ENCODE measurements at places on chromosomes 12 and 14.

- DNase-seq, result no peak
- no peak overlapping the region for H3K27ac ChIP-seq
- no peak overlapping the region for H3K4me3 ChIP-seq
- no peaks in the 10 kb centered on the region for H3K27me3 ChIP-seq
Measured at GRCh38 chr14:96105089-96105925, 66.1 kb downstream of the C14orf132 start.

- H3K27me3 ChIP-seq, result no peaks in the 10 kb centered on the region
- H3K4me1 ChIP-seq, result no peaks in the 10 kb centered on the region
- no peaks in the 10 kb centered on the region for H3K36me3 ChIP-seq
- H3K4me3 ChIP-seq, result no peak overlapping the region
- no peak for DNase-seq
Measured at GRCh38 chr12:105076098-105076497, 8.2 kb downstream of the ALDH1L2 start.

- H3K4me1 ChIP-seq, result peaks cover 14% of the 10 kb centered on the region
- no peaks in the 10 kb centered on the region for H3K36me3 ChIP-seq
- no peaks in the 10 kb centered on the region for H3K27me3 ChIP-seq
- DNase-seq, result no peak
Measured at GRCh38 chr12:53094394-53094787, 3.1 kb upstream of the IGFBP6 start.

GRCh38 chr12:101794574-101794973, 36.2 kb downstream of the GNPTAB start:
- no peaks in the 10 kb centered on the region for H3K4me1 ChIP-seq
- H3K27ac ChIP-seq, result no peak overlapping the region
- H3K27me3 ChIP-seq, result no peaks in the 10 kb centered on the region
- no peak for DNase-seq
- no peaks in the 10 kb centered on the region for H3K36me3 ChIP-seq

DNA sequence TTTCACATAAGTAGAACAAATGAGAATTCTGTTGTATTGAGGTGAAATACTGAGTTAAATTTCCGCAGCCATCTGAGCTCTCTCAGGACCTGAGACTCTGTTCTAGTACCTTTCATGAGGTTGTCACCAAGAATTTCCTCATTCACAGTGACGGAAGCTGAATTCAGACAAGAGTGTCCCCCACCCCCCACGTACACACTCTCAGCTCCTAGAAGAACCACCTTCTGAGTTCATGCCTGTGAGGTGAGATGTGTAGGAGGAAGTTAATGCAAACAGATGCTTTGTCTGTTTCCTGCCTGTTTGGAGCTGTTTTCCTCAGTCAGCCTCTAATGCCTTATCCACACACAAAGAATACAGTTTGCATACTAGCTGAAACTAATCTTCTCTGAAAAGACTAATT, 18.2 kb downstream of the BICDL1 start:
- no peaks in the 10 kb centered on the region for H3K36me3 ChIP-seq
- no peak overlapping the region for H3K27ac ChIP-seq
- no peak overlapping the region for H3K4me3 ChIP-seq
- no peaks in the 10 kb centered on the region for H3K27me3 ChIP-seq
- no peaks in the 10 kb centered on the region for H3K4me1 ChIP-seq
- DNase-seq, result no peak

GRCh38 chr12:114131824-114132223, 165.7 kb upstream of the RBM19 start:
- no peaks in the 10 kb centered on the region for H3K27me3 ChIP-seq
- no peak overlapping the region for H3K27ac ChIP-seq
- H3K4me3 ChIP-seq, result no peak overlapping the region
- no peak for DNase-seq
- no peaks in the 10 kb centered on the region for H3K36me3 ChIP-seq
- no peaks in the 10 kb centered on the region for H3K4me1 ChIP-seq

DNA sequence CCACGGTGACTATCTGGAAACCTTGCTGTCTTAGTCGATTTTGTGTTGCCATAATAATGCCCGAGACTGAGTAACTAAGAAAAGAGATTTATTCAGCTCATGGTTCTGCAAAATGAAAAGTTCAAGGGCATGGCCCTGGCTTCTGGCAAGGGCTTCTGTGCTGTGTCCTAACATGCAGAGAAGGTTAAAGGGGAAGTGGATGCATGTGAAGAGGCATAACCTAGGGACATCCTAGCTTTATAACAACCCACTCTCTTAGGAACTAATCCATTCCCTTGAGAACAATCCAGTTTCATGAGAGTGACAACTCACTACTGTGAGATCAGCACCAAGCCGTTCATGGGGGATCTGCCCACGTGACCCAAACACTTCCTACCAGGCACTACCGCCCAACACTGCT, 11.5 kb downstream of the FLVCR2 start:
- no peak for DNase-seq
- no peak overlapping the region for H3K27ac ChIP-seq
- no peaks in the 10 kb centered on the region for H3K4me1 ChIP-seq
- no peaks in the 10 kb centered on the region for H3K27me3 ChIP-seq
- H3K36me3 ChIP-seq, result no peaks in the 10 kb centered on the region
- no peak overlapping the region for H3K4me3 ChIP-seq

- H3K27ac ChIP-seq, result no peak overlapping the region
- no peaks in the 10 kb centered on the region for H3K27me3 ChIP-seq
- no peaks in the 10 kb centered on the region for H3K36me3 ChIP-seq
- DNase-seq, result no peak
- H3K4me3 ChIP-seq, result no peak overlapping the region
Measured at GRCh38 chr12:123987022-123987421, 14.0 kb downstream of the ZNF664 start.

DNA sequence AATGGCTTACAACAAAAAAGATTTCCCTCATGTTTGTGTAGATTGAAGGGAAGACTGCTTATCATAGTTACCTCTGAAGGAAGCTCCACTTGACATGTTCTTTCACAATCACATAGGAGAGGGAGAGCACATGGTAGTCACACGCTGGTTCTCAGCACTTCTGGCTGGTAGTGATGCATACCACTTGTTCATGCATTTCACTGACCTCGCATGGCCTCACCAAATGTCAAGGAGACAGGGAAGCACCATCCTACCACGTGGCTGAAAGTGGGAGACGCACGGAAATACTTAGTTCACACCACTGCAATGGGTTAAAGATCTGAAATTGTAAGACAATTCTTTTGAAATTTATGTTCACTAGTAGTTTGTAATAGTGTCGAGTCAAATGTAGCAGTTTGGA, 74.0 kb downstream of the PDE3A start:
- peaks cover 2% of the 10 kb centered on the region for H3K4me1 ChIP-seq
- H3K4me3 ChIP-seq, result no peak overlapping the region
- no peak for DNase-seq
- H3K36me3 ChIP-seq, result no peaks in the 10 kb centered on the region
- no peaks in the 10 kb centered on the region for H3K27me3 ChIP-seq
- no peak overlapping the region for H3K27ac ChIP-seq

DNA sequence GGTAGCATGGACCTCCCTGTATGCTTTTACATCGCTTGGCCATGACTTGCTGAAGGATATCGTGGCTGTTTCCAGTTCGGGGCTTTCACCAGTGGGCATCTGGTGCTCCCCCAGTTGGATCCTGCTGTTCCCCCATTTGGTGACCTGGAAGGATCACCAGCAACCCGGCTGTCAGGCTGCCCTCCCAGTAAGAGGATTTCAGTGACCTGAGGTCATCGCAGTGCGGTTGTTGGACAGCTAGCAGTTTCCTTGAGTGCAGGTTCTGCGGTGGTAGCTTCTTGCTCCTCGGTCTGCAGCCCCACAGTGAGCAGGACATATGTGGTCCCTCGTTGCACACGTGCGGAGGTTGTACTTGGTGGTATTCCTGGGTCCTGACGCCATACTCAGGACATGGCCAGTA, 58.7 kb downstream of the TMEM132C start:
- no peaks in the 10 kb centered on the region for H3K27me3 ChIP-seq
- no peaks in the 10 kb centered on the region for H3K4me1 ChIP-seq
- H3K36me3 ChIP-seq, result no peaks in the 10 kb centered on the region
- H3K27ac ChIP-seq, result no peak overlapping the region
- no peak for DNase-seq

- no peak overlapping the region for H3K4me3 ChIP-seq
- H3K36me3 ChIP-seq, result no peaks in the 10 kb centered on the region
- H3K27me3 ChIP-seq, result no peaks in the 10 kb centered on the region
- no peak for DNase-seq
Measured at GRCh38 chr14:61403411-61403810, 82.0 kb downstream of the PRKCH start.

GRCh38 chr12:61996717-61997116, 263.5 kb upstream of the USP15 start:
- no peaks in the 10 kb centered on the region for H3K27me3 ChIP-seq
- no peak for DNase-seq
- H3K27ac ChIP-seq, result no peak overlapping the region

DNA sequence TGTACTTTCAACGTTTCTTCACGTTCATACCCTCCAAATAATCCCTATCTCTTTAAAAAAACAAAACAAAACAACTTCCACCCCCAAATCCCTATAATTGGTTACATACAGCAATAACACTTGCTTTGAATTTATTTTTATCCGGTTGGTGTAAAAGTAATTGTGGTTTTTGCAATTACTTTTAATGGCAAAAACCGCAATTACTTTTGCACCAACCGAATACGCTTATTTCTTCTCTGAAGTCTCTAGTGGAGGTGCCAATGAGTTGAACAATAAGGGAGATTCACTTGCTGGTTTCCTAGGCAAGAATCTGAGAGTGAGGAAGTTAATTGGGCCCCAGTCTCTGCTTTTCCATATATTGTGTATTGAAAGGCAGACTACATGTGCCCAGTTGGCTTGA, 133.3 kb downstream of the DACT1 start:
- H3K27ac ChIP-seq, result no peak overlapping the region
- DNase-seq, result no peak
- H3K4me3 ChIP-seq, result no peak overlapping the region
- H3K36me3 ChIP-seq, result no peaks in the 10 kb centered on the region
- no peaks in the 10 kb centered on the region for H3K4me1 ChIP-seq

DNA sequence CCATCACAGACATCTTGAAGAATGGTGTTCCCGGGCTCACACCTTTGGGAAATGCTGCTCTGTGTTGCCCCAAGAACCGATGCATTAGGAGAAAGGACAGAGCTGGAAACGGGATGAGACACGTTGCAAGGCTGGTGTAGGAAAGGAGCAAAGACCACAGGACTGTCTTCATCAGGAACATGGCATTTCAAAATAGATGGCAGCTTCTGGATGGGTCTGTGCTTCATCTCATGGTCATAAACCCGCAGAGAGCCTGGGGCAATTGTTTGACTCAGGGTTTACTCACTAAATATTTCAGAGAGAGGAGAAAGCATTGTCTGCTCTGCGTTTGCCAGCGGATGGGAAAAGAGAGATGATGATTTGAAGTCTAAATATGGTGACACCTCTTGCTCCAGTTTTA, 76.3 kb downstream of the CACNA1C start:
- H3K4me3 ChIP-seq, result no peak overlapping the region
- no peaks in the 10 kb centered on the region for H3K36me3 ChIP-seq
- H3K4me1 ChIP-seq, result no peaks in the 10 kb centered on the region
- H3K27me3 ChIP-seq, result no peaks in the 10 kb centered on the region
- no peak for DNase-seq

- no peaks in the 10 kb centered on the region for H3K27me3 ChIP-seq
- H3K4me3 ChIP-seq, result no peak overlapping the region
- peaks cover 9% of the 10 kb centered on the region for H3K4me1 ChIP-seq
- no peak overlapping the region for H3K27ac ChIP-seq
Measured at GRCh38 chr14:51512316-51512715, 139.4 kb upstream of the FRMD6 start.

GRCh38 chr12:31772186-31772585, 43.4 kb upstream of the AMN1 start:
- H3K27ac ChIP-seq, result no peak overlapping the region
- H3K36me3 ChIP-seq, result no peaks in the 10 kb centered on the region
- H3K27me3 ChIP-seq, result no peaks in the 10 kb centered on the region
- H3K4me3 ChIP-seq, result no peak overlapping the region

DNA sequence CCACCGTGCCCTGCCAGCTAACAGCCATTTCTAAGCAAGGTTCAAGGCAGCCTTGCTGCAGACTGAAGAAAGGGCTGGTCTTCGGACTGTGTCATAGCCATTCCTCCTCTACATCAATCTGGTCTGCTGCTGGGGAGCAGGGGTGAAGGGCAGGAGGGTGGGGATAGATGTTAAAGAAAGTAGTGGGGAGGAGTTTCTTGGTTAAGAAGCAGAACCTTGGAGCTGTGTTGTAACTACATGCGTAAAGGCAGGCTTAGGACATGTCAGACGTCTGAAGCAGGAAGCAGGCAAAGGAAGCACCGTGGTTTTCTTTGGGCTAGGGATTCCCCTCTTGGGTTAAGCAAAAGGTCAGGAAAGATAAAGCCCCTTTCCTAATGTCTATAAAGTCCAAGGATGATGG, 18.1 kb upstream of the NEK9 start:
- DNase-seq, result no peak
- H3K27me3 ChIP-seq, result no peaks in the 10 kb centered on the region
- H3K36me3 ChIP-seq, result no peaks in the 10 kb centered on the region

All from ovary (tissue), 10 donors.